ENCODE measurements at places on chromosomes 1 and 21. TPM values are rescaled to one million over a fixed set of nuclear protein-coding genes. Genes with fewer than 3 reads are reported as not detected.

DNA sequence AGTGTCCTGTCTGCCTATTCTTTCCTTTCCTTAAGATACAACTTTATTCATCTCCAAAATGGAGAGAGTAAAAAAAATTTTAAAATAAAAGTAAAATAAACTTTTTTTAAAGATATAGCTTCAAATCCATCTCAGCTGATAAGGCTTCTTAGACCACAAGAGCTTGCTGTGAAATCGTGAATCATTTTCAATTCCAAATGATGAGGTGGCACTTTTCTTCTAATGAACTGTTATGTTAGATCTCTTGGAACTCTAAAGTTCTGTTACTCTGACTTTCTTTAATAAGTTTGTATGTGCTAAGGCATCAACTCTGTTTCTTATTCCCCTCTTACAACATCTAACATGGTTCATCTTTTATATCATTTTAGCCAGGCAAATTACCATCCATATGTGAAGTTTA, 4.5 kb downstream of the SH3GLB1 start:
- no peak for DNase-seq

DNA sequence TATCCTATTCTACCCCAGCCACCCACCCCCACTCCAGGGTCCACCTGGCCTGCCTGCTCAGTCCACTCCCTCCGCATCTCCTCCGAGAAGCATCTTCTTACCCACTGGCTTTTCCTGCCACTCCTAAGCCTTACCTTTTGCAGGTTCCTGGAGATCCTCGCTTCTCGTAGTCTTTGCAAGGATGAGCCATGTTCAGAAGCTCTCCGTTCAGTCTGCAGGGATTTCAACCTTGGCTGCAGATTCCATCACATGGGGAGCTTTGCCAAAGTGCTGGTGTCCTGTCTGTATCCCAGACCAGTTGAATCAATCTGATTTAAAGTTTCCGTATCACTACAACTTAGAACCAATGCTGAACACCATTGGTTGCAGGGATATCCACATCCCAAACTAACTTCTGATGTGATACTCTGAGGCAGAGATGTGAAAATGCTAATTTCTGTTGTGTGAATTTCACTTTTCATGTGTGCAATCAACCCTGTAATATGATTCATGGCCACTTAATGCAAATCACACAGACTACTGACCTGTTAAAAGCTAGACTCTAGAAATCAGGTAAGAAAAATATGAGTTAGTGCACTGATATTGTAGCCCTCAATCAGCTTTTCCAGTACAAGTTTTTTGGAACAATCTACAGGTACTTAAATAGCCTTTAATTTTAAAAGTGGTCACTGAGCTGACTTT, 61.9 kb downstream of the CAPN2 start:
- DNase-seq: no peak

- no peak for DNase-seq
Measured at GRCh38 chr1:226661965-226662364, 77.1 kb downstream of the ITPKB start.

HRNR gene
- polyA plus RNA-seq: 1.0 TPM

DNA sequence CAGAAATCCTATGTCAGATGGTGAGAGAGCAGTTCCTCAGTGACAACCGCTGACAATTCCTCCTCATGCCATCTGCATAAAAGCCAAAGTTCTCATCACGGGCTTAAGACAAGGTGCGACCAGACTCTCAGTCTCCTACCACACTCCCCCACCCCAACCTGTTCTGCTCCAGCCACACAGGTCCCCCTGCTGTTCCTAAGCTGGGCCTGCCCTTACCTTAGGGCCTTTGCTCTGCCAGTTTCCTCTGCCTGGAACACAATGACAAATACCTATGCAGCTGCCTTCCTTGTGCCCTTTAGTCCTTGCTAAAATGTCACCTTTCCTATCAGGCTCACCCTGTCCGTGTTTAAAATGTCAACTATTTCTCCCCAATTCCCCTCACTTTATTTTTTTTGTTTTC, 382.2 kb downstream of the NTNG1 start:
- DNase-seq: no peak

DNA sequence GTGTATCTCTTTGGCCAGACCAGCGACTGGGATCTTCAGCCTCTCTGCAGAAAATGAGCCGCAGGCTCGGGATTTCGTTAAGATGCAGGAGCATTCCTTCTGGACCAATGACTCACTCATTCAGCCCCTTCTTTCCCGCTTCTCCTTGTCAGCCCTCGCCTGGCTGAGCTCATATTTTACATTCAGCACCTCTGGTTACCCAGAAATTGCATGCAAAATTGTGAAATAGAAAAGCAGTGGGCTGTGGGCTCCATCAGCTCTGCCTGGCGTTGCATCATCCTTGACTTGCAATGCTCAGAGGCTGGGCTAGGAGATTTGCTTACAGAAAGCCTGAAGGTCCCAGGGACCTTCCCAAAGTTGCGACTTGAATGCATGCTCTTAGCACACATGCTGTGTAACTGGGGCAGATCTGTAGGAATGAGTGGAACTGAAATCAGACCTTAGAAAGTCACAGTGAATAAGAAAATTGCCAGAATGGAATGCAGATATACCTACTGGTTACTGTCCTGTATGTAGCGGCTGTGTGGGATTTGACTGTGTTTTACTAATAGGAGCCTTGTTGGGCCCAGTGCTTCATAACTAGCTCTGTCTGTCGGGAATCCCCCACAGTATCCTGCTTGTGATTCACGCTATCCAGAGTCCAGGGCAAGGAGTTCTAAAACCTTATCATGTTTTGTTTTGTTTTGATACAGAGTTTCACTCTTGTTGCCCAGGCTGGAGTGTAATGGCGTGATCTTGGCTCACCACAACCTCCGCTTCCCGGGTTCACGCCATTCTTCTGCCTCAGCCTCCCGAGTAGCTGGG, 444.8 kb downstream of the KIF26B start:
- DNase-seq: no peak

PFKFB2 gene
- 27.3 TPM for polyA plus RNA-seq

GRCh38 chr1:233261206-233261605, 34.3 kb downstream of the PCNX2 start:
- no peak for DNase-seq

DNA sequence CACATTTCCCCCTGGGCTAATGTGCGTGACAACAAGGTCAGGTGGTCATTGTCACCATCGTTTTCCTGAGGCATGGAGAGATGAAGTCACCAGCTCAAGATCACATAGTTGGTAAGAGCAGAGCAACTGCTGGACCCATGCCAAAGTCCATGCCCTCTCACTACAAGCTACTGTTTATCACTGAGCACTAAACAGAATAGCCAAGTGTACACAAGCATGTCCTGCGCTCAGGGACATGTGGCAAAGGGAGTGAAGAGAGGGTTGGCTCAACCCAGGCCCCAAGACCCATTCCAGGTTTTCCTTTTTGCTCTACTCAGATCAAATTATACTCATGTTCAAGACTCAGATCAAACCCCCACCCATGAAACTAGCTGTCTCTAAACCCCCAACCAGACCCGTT, 20.8 kb downstream of the LRRC52 start:
- no peak for DNase-seq

MAEL gene
- 2.5 TPM for polyA plus RNA-seq

MMP23B gene
- polyA plus RNA-seq: 14.9 TPM

DNA sequence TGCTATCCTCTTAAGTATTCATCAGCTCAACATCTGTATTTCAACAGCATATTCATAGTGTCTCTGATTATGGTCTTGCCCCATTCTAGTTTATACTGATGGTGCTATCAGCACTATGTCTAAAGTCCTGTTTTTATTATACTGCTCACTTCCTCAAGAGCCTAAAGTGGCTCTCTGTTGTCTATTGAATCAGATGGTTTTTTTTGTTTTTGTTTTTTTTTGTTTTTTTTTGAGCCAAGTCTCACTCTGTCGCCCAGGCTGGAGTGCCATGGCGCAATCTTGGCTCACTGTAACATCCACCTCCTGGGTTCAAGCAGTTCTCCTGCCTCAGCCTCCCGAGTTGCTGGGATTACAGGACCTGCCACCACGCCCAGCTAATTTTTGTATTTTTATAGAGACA, 6.1 kb downstream of the STX12 start:
- DNase-seq: no peak

GRCh38 chr1:86765073-86765472, 60.7 kb downstream of the SH3GLB1 start:
- no peak for DNase-seq

DNA sequence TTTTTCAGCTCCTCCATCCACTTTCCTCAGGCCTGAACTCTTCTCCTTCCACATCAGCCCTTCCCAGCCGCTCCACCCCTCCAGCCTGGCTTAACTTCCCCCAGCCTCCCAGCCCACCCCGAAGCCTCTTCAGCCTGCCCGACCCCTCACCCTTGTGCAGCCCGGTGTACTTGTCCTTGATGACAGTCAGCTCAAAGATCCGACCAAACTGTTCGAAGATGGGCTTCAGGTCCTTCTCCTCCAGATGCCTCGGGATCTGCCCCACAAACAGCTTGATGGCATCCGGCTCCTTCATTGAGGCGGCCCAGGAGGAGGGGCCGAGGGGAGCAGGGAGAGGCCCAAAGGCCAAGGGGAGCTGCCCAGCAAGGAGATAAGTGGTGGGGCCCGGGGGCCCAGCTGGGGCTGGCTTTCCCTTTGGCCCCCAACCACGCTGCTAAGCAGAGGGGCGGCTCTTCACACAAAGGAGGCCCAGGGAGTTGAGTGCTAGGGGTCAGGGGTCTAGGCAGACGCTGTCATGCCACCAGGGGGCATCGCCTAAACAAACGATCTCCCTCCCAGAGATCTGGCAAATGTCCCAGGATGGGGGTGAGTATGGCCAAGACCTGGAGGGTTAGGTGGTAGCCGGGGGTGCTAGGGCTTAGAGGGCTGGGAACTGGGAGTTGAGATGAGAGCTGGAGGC, 738 bp downstream of the CELF3 start:
- no peak for DNase-seq

DNA sequence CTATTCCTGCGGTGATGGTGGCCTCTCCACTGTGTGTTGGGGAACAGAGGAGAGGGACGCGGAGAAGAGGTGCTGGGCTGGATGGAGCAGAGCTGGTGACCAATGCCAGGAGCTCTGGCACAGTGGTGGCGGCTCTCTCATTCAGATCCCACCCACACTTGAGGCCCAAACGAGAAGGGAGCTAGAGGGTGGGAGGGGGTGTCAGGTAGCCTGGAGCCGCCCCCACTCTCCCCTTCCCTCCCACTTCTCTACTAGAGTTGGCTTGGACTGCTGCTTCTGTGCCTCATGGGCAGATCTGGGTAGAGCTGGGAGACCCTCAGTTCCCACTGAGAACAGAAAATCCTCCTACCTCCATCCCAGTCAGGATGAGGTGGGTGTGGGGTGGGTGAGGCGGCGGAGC, 3.5 kb downstream of the TTC39A start:
- DNase-seq: no peak

DNA sequence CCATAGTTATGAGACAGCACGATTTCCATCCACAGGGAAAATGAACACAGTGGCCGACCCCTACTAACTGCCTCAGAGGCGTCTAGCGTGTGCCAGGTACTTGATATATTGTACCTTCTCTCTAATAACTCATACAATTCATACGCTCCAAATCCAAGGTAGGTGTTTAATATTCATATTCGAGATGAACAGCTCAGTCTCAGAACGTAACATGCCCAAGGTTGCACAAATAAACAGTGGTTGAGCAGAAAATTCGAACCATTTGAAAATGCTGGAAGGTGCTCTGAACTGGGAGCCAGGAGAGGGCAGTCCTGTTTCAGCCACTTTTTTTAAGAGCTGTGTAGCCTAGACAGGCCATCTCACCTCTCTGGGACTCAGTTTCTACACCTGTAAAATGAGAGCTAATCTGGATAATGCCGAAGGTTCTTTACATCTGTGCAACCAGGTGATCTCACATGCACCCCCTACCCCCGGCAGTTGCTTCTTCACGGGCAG, 7.9 kb downstream of the SLC45A3 start:
- DNase-seq: no peak

DNA sequence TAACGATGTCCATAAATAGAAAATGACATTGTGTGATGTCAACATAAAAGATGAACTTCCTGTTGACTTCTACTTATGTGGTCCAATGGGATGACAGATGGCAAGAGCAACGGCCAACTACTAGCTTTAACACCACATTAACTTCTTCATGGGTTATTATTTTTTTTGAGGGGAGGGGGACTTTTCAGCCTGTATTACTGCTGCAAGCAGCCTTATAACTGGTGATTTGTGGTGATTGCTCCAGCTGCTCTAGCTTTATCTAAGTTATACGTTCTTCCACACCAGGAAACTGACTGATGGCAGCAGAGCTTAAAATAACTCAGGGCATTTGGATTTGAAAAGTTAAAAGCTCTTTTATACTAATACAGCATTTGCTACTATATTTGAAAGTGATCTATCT, 228.8 kb upstream of the B3GALT2 start:
- no peak for DNase-seq

GRCh38 chr21:43646550-43647260, 12.6 kb downstream of the HSF2BP start:
- DNase-seq: peak; percentile 81

DNA sequence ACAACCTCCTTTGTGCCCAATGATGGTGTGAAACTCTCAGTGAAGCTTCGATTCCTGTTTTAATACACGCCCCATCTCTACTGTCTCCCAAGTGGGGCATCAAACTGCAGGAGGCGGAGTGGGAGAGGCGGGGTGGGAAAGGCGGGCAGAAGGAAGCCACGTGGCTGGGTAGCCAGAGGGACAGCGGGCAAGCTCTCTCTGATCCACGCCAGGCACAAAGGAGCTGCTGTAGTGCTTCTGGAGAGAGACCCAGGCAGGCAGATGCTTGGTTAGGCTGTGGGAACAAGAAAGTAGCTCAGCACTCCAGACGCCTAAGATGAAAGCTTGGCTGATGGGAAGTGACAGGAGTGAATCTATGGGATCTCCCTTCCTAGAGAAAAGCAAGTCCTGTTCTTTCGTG, 25.7 kb downstream of the TRIM67 start:
- no peak for DNase-seq

TNFSF4 gene
- polyA plus RNA-seq: 2.0 TPM

ZNF683 gene
- polyA plus RNA-seq: not detected

- DNase-seq: no peak
Measured at GRCh38 chr1:88593358-88593757, 90.7 kb upstream of the PKN2 start.

GRCh38 chr1:210251680-210252490, 19.3 kb downstream of the SERTAD4 start:
- no peak for DNase-seq

S100A4 gene
- 29.0 TPM for polyA plus RNA-seq

F13B gene
- polyA plus RNA-seq: 0.13 TPM

KIF1B gene
- 55.5 TPM for polyA plus RNA-seq

DNA sequence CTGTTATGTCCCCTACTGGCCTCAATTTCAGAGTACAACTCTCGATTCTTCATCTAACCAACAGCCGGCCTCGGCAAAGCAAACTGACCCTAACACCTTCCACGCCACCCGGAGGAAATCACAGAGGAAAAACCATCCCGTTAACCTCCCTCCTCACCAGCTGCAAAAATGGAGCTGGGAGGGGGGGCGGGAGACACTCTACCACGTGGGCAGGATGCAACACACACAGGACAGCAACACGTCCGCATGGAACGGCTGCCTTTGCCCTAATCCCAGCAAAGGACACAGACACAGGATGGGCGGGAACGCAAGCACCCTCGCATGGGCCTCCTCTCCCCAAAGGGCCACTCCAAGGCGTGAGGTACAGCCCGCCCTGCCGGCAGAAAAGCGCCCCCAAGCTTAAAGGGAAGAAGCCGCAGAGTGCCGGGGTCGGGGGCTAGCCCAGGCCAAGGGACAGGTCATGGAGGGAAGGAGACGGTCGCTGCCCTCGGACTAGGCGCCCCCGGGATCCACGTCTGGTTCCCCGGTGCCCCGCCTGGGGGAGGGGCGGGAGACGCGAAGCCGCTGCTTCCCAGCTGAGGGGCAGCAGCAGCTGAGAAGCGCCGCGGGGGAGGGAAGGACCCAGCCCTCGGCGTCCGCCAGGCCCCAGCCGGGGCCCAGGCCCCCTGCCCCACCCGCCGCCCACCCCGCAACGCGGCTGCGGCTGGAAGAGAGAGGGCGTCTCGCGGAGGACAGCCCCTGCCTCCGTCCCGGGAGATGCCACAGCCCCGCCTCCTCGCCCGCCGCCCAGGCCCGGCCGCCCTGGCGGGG, 590 bp downstream of the FOXJ3 start:
- DNase-seq: no peak
